ENCODE measurements at places on chromosomes 12 and 14.
A peak's percentile ranks its signal among the peaks of the same experiment; 100 is the strongest.

- peak; percentile 50 for DNase-seq
Measured at GRCh38 chr12:19959353-19959752, 409.0 kb upstream of the PDE3A start.

DNA sequence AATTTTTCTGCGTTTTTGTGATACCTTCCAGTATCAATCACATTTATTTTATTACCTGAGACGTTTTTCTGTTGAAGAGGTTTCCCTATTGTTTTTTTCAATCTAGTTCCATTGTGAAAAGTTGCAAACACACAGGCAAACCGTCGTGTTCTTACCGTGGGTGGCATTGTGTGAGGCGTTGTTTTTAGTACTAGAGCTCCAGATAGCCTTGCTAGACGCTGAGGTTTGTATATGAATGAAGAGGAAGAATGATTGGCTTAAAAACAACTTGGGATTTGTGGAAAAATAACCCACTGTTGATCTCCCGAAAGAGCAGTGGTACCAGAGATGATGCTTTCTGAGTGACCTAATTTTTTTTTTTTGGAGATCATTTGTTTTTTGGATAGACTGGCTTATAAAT lies 1.0 kb downstream of the SOCS4 start:
- no peak for DNase-seq

GRCh38 chr14:98249057-98249456 lies 1022.9 kb downstream of the BCL11B start:
- no peak for DNase-seq

- DNase-seq = no peak
Measured at GRCh38 chr14:95071649-95072280, 85.6 kb downstream of the DICER1 start.

DNA sequence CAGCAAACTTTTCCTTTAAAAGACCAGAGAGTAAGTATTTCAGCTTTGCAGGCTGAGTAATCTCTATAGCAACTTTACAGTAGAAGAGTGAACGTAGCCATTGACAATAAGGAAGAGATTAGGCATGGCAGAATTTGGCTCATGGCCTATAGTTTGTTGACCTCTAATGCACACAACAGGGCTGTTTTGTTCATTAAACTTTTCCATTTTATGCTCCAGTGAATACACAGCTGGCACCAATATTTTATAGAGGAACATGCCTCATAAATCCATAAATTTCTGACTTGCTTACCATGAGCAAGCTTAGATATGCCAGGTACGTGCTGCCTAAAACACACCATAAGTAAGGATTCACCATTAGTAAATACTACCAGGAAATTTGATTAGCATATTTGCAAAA lies 609.0 kb upstream of the STXBP6 start:
- no peak for DNase-seq

DNA sequence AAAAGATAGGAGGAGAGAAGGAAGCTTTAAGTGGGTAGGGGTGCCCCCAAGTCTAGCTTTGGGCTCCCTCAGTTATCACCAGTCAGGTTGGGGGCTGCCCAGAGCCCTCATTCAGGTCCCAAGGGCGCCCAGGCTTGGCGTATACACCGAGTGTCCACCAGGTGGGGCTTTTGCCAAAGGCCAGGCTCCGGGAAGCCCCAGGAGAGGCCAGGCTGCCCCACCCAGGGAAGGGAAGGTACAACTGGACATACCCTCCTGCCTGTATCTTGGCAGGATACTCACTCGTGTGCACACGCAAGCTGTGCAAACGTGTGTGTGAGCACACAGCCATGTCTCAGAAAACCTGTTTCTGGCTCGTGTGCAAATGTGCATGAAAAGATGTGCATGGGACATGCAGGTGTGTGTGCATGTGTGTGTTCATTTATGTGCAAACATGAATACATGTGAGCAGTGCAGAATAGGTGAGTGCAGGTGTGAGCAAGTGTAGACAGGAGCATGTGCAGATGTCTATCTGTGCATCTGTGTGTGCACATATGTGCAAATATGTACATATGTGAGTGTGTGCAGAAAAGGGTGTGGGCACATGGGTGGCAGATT lies 103.9 kb upstream of the MYL2 start:
- DNase-seq = peak; percentile 34

GRCh38 chr12:57001448-57001906 lies 4.9 kb downstream of the ZBTB39 start:
- peak; percentile 70 for DNase-seq

- DNase-seq = peak; percentile 68
Measured at GRCh38 chr12:71958056-71958455, 19.4 kb downstream of the TPH2 start.

DNA sequence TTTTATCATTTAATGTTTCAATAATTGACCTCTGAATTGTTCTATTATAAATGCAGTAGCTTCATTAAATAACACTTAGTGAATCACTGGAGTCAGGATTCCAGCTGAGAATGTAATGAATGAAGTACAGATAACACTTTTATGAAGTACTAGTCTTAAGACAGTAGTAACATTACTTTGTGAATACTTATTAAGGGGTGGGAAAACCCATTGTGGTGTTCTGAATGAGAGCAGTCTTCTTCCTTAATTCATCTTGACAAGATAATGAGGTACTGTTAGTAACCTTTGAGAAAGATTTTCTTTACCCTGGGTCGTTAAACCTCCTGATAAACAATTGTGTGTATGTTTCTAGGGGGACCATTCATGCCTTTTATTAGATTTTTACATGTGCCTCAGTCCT lies 12.7 kb downstream of the NUP107 start:
- DNase-seq = no peak

Measured in EL (cell line).